Right hindlimb (tissue), 1 donor: ENCODE measurements at places on chromosomes 2 and 18.

DNA sequence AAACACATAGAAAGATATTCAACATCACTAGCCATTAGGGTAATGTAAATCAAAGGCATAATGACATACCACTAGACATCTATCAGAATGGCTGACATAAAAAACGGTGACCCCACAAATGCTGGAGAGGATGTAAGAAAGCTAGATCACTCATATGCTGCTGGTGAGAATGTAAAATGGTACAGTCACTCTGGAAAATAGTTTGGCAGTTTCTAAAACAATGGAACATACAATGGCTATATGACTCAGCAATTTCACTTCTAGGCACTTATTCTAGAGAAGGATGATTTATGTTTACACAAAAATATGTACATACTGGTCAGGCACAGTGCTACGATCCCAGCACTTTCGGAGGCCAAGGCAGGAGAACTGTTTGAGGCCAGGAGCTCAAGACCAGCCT, 87.3 kb downstream of the COLEC12 start:
- DNase-seq, result no peak

DNA sequence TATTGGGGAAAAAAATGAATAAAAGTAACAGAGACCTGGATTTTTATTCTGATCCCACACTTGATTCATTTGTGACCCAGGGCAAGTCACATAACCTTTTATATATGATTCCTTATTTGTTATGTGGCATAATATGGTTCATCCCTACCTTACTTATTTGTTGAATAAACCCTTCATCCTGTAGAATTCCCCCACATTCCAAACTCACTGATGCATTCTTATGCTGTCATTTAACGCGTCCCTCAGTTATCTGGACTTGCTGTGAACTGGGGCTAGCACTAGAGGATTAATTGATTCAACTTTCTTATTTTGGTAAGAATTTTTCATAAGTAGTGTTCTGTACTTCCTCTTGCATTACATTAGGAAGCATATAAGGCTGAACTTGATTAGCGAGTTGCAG, 384.7 kb upstream of the RAB12 start:
- no peak for DNase-seq

GRCh38 chr18:10441472-10441871, 13.0 kb upstream of the APCDD1 start:
- DNase-seq, result no peak

- DNase-seq, result no peak
These were observed 90.3 kb upstream of the SNTG2 start for GRCh38 chr2:860259-860855.

DNA sequence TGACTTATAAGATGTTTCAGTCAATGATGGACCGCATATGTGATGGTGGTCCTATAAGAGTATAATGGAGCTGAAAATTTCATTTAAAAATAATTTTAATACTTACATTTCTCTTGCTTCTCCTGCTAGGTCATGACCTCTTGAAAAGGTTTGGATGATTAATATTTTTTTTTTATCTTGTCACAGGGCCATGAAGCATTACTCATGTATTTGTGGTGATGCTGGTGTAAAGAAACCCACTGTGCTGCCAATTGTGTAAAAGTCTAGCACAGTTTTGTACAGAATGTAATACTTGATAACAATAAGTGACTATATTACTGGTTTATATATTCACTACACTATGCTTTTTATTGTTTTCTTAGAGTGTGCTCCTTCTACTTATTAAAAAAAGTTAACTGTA, 124.2 kb upstream of the CELF4 start:
- no peak for DNase-seq

- DNase-seq, result peak; percentile 91
These were observed 239.4 kb upstream of the TANK start for GRCh38 chr2:160920791-160921303.

DNA sequence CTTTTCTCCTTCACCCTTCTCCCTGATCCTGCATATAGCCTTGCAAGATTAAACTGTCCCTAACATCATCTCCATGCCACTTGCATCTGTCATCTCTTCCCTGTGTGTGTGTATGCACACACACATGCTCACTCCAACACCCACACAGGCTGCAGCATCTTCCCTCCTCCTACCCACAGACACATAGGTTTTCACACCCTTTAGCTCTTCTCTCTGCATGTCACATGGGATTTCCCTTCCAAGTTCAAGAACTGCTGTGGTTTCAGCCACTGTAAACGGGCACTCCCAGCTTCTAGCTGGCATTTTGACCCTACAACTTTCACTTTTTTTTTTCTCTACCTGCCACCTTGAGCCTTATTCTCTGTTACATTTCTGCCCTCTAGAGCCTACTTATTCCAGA, 6.4 kb downstream of the CELF4 start:
- DNase-seq, result no peak

- DNase-seq, result no peak
These were observed 59.0 kb downstream of the MOGAT1 start for GRCh38 chr2:222730366-222730999.

DNA sequence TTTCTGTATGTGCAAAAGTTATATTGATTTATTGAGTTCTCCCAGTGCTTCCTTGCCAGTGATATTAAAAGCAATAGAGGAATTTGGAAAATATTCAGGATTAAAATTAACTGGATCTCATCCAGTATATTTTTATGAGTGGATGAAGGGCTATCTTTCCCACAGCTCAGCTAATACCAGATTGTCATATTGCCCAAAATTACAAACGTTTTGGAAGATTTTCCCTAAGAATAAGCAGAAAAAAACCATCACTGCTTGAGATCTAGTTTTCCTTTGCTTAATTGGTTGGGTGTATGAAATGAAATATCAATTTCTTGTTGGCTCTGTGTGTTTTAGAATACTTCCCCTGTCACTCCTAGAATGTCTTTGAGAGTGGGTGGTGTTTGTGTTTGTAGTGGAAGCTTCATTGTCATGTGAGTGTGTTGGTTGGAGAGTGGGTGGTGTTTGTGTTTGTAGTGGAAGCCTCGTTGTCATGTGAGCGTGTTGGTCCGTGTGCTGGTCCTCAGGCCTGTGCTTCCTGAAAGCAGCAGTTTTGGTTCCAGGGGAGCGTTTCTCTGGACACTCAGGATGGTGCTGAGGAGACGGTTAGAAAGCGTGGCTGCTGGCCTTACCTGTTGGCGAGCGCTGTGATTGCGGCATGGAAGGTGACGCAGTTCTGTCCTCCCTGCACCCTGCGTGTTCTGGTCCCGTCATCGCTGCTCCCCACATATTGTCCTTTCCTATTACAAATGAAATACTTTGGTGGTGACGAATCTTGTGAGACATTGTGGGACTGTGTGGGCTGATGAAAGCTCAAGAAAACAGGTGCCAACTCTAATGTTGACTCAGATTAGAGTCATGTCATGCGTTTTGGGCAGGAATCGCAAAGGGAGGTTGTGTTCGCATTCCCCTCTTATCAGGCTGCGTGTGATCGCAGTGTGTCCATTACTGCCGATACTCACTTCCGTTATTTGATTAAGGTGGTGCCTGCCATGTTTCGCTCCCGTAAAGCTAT, 12.4 kb downstream of the ASB1 start:
- DNase-seq, result no peak

- DNase-seq, result no peak
These were observed 12.5 kb downstream of the BOK start for GRCh38 chr2:241570961-241571581.

GRCh38 chr2:238433941-238434845, 7.5 kb downstream of the ASB1 start:
- DNase-seq, result no peak

GRCh38 chr2:74072565-74072964, 75.1 kb downstream of the BOLA3 start:
- DNase-seq, result no peak

DNA sequence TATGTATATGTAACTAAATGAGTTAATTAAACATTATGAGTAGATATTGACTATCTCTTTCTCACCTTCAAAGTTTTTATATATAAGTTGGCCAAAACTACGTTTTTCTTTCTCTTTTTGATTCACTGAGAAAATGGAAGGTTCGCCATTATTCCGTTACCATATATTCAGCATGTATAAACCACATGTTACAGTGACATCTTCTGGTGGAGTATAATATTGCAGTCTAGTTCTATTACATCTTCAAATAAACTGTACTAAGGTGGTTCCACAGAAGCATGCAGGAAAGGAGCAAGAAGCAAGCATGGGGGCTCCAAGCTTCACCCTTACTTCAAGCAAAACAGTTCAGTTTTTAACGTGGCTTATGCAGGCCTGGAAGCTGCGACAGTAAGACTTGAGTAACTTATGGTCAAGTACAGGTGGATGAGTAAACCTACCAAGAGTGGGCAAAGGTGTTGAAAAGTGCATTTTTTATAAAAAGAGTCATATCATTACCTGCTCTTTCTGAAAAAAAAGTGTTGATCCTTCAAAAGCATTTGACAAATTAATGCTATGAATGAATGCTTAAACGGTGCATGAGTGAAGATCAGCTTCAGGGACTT, 129.8 kb upstream of the RAB6C start:
- no peak for DNase-seq

- DNase-seq, result no peak
These were observed 137.9 kb upstream of the VRK2 start for GRCh38 chr2:57908736-57909161.

DNA sequence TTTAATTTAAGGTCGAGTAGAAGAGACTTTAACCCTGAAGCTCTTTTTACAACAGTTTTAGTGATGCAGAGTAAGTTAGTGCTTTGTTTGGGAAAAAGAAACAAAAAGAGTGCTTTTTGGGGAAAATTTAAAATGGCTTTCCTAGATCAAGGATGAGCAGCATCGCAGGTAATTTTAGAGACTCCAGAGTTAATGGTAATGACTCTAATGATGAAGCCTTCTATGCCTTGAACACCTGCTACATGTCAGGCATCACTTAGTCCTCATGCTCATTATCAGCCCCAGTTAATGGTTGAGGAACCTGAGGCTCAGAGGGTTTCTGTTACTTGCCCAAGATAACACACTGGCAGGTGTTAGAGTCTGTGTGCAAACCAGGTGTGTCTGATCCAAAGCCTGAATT, 167.8 kb downstream of the ACOXL start:
- no peak for DNase-seq

GRCh38 chr2:23631389-23631788, 246.4 kb downstream of the KLHL29 start:
- no peak for DNase-seq

- no peak for DNase-seq
These were observed 199.3 kb downstream of the NCK2 start for GRCh38 chr2:105943977-105944376.

- DNase-seq, result no peak
These were observed 448.2 kb downstream of the METTL4 start for GRCh38 chr18:2123077-2123476.

- no peak for DNase-seq
These were observed 95.6 kb upstream of the NABP1 start for GRCh38 chr2:191582355-191582754.

DNA sequence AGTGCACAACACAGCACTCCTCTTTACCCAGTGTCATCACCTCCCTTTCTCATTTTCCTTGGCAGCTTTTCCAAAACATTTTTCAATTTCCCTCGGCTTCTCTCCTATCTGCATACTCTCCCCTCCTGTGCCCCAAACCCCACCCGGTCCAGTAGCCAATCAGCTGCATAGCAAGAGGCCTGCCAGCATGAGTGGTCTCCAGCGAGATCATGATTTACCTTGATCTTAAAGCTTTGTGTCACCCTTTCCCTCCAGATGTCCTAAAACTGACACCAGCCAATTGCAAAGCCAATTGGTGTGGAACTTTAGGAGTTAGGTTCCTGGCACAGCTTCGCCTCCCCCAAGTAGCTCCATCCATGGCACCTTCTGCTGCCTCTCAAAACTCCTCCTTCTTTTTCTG, 45.2 kb upstream of the SH3RF3 start:
- DNase-seq, result no peak

DNA sequence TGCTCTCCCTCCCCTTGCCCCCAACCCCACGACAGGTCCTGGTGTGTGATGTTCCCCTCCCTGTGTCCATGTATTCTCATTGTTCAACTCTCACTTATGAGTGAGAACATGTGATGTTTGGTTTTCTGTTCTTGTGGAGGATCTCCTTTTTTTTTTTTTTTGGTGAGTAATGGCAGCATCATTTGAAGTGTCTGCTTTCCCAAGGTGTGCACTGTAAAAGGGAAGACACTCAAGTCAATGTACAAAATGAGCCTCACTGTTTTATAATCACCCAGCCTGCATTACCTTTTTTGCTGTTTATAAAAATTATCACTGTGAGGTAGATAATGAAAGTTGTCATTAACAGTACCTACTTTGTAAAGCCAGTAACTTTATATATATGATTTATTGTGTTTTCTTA, 56.9 kb downstream of the INSIG2 start:
- DNase-seq, result no peak

GRCh38 chr2:182887093-182887492, 20.7 kb upstream of the FRZB start:
- DNase-seq, result no peak

GRCh38 chr2:72745679-72746368, 80.0 kb downstream of the EXOC6B start:
- DNase-seq, result no peak

- DNase-seq, result no peak
These were observed 32.2 kb downstream of the SPATS2L start for GRCh38 chr2:200338692-200339091.

DNA sequence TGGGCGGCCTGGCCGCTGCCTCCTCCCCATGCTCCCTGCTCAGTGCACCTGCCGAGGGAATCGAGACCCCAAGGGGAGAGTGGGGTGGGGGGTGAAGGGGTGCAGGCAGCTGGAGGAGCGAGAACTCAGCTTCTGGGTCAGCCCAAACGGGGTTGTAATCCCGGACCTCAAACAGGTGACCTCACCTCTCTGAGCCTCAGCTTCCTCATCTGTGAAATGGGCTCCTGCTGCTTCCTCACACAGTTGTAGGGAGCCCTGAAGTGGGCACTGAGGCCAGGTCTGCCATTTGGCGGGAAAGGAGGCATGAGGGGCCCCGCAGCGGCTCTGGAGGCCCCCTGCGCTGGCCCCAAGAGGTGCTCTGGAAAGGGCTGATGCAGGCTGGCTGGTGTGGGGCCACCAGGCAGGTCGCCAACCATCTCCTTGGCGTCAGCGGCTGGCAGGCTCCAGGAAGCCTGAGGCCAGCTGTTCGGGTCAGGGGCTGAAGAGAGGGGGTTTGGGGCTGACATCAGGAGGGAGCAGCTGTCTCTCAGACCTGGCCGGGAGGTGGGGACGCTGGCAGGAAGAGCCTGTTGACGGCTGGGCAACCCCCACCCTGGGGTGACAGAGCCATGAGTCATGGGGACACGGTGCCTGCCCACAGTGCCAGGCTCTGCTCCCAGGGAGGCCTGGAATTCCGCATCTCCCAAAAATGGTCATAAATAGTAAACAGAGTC, 4.9 kb downstream of the KLHL30 start:
- DNase-seq, result peak; percentile 53

DNA sequence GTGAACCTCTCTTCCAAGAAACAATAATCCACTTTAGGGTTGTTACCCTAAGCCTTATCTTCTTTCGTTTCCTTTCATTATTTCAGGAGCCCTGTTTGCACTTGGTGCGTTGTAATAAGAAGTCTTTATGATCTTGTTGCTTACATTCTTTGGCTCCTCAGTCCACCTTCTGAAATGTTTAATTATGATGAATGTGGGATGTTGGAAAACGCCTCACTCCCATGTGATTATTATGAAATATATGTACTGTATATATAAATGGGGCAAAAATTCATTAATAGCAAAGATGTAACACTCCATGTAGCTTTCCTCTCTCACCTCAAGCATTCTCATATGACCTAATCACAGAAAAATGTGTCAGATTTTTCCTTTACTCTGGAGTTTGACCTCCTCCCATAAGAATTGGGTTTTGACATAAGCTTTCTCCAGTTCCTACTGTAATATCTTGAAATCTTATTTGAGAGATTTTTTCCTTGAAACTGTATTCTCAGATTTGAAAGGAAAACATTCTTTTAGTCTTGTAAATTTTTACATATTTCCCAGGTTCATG, 397.2 kb upstream of the FANCL start:
- no peak for DNase-seq
